Muscle of arm (tissue), 14 donors: ENCODE measurements at places on chromosomes 12 and 14.

- DNase-seq: no peak
These were observed 43.8 kb downstream of the MED13L start for GRCh38 chr12:116233669-116234068.

- peak; percentile 76 for DNase-seq
These were observed 7.9 kb downstream of the SETD1B start for GRCh38 chr12:121811434-121812319.

GRCh38 chr12:132632521-132633228 lies 14.1 kb downstream of the P2RX2 start:
- DNase-seq: no peak

GRCh38 chr12:113802000-113802749 lies 163.9 kb downstream of the RBM19 start:
- no peak for DNase-seq

GRCh38 chr12:6526766-6527525 lies 7.4 kb upstream of the GAPDH start:
- DNase-seq: no peak

DNA sequence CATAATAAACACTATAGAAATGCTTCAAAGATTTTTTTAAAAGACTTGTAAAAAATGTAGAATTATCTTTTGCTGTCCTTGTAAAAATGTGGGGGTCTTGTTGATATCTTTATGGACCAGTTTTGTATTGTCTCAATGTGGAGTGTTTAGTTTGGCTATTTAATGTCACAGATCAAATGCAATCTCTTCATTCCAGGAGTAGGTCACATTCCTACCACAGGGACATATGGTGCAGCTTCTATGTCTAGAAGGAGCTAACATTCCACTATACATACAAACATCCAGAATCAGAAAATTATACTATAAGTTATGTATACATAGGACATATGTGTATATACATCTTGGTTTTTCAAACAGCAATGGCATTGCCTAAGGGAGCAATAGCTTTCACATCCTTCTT lies 345.7 kb downstream of the BMP4 start:
- no peak for DNase-seq

GRCh38 chr12:107404981-107405380 lies 280.6 kb upstream of the PWP1 start:
- DNase-seq: no peak

- DNase-seq: no peak
These were observed 1.0 kb upstream of the TESC start for GRCh38 chr12:117100251-117100650.

- no peak for DNase-seq
These were observed 56.2 kb downstream of the ANO2 start for GRCh38 chr12:5888816-5889315.

- no peak for DNase-seq
These were observed 35.8 kb downstream of the MTHFD1 start for GRCh38 chr14:64423987-64424386.

- DNase-seq: no peak
These were observed 8.3 kb downstream of the RERG start for GRCh38 chr12:15212930-15213329.

DNA sequence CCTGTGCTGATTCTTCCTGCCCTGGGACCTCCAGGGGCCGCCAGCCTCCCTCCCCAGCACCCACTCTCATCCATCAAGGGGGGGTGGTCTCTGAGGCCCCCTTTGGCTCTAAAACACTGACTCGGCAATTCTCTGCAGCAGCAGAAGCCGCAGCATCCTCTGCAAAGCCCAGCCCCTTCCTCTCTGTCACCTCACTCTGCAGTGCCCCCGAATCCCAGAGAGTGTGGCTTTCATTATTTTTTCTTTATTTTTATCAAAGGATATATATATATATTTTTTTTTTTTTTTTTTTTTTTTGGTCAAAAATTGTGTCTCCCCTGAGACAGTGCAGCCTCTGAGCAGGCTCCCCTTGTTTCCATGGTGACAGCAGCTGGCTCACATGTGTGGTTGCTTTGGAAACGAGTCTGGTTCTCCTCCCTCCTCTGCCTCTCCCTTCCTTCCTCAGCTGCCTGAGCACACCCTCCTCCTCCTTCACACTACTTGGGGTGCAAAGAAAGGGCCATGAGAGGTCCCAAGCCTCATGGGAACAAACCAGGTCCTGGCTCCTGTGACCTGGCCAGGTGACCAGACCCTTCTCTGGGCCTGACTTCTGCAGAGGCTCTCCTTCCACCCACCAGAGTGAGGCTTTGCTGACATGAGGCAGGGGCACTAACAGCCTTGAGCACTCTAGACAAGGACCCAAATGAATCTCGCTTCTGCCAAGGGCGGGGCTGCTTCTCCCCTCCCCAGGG lies 100.5 kb downstream of the LRRC74A start:
- peak; percentile 85 for DNase-seq

DNA sequence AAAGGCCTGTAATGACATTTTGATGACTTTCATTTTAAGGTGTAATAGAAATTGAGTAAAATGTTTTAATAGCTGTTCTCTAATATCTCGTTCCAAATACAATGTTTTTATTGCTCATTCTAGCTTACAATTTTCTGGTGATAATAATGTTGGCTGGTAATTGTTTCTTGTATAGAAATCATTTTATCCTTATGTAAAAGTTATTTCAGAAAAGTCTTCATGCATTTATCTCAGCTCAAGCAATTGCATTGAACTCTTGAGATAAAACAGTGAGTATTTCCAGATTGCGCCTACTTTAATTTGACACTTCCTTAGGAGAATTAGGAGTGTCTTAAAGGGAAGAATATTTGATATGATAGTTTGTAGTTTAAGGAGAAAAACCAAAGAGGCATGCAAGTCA lies 4.0 kb downstream of the RMST start:
- no peak for DNase-seq

DNA sequence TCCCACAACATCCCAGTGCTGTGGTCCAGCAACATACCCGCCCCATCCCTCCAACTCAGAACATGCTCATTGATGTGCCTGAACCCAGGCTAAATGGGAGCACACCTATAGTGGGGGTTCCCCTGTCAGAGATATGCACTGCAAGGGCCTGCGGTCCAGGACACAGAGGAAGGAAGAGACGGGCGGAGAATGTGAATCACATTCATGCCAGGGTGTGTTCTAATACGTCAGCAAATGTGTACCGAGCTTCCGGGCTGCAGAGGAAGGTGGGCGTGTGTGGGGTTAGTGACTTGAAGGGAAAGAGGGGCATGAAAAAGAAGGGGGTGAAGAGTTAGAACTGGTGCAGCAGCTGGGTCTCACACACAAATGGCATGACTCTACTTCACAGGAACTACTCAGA lies 83.7 kb downstream of the DPF3 start:
- DNase-seq: no peak

DNA sequence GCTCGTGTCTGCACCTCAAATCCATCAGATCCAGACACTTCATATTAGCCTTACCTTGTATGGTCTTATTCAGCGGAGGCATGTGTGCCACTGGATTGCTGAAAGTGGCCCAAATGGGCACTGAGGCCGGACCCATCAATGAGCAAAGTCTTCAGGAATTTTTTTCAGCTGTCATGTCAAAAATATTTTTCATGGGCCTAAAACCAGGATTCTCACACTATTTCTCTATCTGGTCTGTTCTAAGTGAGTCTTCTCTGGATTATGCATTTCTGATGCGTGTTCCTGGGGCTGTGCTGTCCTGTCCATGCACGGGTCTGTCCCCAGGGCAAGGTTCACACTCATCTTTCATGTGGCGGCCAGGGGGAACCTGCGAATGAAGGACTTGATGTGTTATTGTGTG lies 94.6 kb downstream of the KCNA5 start:
- no peak for DNase-seq
